ENCODE measurements at places on chromosomes 2 and 18.
A peak's percentile ranks its signal among the peaks of the same experiment; 100 is the strongest.

DNA sequence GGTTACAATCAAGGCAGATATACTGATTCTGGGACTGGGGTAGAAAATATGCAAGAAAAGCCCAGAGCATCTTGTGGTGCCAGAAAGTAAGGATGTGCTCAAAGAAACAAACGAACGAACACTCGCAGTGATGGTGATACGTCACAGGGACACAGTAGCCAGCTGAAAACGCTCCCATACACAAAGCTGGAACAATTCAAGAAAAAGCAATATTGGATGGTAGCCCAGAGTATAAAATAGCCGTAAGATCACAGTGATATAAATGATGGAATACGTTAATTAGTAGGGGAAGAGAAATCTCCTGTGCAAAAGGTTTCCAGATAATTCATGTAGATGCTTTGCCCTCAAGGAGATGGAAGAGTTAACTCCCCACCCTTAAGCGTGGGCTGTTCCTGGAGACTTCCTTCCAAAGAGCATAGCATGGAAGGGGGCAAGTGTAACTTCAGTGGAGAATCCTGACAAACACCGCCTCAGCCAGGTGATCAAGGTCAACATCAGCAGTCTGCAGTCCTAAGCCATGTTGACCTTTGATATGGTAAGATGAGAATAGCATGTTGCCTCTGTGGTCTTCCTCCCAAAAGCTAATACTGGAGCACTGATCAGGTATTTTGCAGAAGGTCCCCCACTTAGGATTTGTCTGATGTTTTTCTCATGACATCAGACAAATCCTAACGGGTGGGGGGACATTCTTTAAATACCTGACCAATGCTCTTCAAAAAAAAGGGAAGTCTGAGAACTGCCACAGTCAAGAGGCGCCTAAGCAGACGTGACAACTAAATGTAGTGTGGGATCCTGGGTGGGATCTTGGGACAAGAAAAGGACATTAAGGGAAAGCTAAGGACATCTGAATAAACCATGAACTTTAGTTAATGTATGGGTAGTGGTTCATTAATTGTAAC, 99.0 kb downstream of the NCK2 start:
- DNase-seq = no peak

DNA sequence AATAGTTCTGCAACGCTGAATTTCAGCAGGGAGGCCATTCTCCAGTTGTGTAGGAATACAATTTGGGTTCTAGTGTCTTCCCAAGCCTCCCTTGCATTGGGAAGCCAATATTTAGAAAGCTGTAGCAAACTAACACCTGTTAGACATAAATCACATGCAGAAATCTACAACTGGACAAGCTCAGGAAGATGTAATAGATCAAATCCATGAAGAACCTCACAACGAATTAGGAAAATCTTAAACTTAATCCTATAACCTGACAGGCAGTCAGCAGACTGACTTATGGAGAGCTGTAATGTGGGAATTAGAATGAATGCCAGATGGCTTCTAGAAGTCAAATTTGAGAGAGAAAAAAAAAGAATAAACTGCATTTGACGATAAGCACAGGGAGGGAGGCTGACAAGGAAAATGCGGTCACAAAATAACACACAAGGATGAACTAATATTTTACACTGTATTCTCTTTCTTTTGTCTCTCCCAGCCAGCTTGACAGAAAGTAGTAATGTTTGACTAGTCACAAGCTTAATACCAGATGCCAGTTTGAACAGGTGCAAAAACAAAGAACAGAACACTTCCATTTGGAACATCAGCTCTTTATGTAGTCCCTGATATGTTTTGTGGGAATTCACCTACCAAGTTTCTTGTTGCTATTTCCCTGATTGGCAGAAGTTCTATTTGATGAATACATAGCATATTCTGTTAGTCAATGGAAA, 50.8 kb upstream of the FANCL start:
- DNase-seq = no peak

- no peak for DNase-seq
Observed at GRCh38 chr2:105780606-105781005, 35.9 kb downstream of the NCK2 start.

- DNase-seq = no peak
Observed at GRCh38 chr18:59359576-59359952, 499 bp upstream of the LMAN1 start.

DNA sequence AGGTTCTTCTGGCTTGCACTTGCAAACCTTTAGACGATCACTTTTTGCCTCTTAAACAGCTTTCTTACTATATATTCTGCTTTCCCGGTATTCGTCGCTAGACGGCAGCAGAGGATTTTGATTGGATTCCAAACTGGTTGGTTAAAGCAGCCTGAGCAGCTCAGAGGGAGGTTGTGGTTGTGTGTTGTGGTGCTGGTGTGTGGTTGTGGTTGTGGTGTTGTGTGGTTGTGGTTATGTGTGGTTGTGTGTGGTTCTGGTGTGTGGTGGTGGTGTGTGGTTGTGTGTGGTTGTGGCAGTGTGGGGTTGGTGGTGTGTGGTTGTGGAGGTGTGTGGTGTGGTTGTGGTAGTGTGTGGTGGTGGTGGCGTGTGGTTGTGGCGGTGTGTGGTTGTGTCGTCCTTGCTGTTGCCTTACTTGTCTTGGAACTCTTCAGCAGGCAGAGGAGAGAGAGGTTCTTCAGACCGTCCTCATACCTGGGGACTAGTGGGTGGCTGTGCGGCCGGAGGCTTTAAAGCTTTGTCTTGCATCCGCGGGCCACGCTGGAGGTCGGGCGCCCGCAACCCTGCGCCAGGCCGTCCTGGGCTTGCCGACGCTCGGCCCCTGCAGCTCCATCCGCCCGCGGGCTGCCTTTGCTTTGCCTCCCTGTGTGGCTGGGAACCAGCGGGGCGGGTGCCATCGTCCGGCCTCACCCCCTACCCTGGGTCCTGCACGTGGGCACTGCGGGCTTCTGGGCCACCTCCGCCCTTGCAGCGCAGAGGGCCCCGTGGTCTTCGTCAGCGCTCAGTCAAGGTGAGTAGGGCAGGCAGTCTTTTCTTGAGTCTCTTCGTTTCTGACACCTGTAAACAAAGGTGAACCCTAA, 190.8 kb downstream of the ARHGAP28 start:
- peak; percentile 0 for DNase-seq

GRCh38 chr18:58118536-58118935, 74.5 kb downstream of the NEDD4L start:
- no peak for DNase-seq

GRCh38 chr2:68789603-68790002, 55.0 kb downstream of the ARHGAP25 start:
- no peak for DNase-seq

- DNase-seq = peak; percentile 18
Observed at GRCh38 chr18:49849331-49850217, 36.2 kb upstream of the ACAA2 start.

DNA sequence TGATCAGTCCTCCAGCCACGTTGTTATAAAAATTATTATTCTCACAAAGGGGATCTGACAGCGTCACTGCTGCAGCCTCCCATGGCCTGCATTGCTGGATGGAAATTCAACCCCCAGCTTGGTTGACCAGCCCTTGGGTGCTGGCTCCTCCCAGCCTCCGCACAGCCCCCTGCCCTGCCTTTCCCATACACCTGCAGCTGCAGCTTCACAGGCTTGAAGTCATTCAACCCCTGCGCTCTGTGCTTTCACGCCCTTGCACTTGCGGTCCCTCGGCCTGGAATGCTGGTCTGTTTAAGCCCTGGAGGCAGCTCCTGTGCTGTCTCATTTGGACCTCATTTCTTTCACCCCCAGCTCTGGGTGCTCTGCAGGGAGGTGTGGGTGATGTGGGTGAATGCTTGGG, 860 bp upstream of the CD8A start:
- no peak for DNase-seq

DNA sequence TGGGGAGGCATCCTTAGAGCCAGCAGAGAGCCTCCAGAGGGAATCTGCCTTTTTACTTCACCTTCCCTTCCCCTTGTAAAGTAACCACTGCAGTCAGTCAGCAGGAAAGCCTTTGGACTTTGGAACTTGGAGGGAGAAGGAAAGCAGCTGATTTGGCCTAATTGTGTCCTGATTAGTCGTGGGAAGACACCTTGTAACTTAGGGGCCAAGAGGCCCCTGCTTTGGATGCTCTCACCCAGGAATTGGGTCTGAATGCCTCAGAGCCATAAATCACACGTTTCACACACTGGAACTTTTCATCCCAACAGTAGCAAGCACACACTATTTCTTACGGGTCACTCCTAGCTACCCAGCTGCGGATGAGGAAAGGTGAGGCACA, 81.0 kb upstream of the PPM1B start:
- DNase-seq = no peak

- DNase-seq = no peak
Observed at GRCh38 chr18:35466815-35467623, 30.7 kb downstream of the INO80C start.

DNA sequence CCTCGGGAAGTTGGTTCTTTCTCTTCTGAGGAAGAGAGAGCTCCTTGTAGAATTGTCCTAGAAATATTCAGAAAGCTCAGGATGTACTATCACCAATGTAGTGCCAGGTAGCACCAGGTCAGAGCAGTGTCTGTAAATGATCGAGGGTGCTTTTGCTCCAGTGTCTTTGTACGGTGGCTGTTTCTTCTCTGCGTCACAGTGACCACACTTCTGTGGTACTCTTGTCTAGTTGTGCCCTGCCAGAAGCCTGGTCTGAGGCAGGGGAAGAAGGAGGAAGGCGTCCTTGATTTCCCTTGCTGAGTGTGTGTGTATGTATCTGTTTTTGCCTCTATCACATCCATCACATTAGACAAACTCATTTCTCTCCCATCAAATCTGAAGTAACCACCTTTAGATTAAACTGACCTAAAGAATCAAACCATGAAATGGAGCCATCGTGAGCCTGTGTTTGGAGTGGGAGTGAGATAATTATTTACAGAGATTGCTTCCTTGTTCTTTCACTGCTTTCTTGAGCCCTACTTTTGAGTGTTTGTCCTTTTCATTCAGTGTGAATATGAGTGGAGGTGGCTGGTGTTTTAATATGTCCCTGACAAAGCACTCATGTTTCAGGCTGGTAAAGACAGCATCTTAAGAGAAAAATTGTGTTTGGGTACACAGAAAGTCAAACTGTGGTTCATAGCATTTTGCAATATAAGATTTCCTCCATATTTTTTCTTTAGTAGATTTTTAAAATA, 97.2 kb downstream of the ACOXL start:
- no peak for DNase-seq

GRCh38 chr2:114134146-114134545, 244.3 kb downstream of the ACTR3 start:
- no peak for DNase-seq

DNA sequence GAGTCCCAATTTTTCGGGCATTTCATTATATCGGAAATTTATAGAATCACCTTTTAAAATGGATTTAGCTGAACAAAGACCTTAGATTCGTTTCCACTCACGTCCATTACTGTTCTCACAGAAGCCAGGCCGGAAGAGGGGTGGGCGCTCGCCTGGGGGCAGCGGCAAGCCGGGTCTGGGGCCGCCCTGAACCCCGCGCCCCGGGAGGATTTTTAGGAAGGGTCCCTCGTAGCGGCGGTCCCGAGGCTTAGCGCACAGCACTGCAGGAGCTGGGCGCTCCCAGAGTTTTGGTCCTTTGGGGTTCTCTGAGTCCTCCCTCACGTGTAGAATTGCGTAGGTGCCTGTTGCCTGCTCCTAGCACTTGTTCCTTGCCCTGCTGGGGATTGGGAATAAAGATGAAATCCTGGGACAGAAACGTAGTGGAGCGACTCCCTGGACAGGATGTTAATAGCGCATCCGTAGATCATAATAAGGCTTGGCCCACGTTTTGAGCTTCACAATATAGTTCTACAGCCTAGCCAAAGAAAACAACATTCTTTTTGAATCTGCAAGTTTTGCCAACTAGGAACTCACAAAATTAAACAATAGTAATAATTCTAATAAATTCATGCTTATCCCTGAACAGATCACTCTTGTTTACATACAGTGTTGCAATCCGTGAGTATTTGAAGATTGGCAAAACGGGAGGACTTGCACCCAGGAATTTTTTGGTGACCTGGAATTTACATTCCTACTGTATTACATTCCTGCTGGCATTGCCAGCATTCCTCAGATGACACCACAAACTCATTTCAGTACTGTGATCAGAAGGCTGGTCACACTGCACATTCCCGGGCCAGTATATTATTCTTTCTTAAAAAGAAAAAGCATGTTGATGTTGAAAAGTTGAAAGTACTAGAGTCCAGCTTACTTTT, 875 bp downstream of the C18orf63 start:
- no peak for DNase-seq

DNA sequence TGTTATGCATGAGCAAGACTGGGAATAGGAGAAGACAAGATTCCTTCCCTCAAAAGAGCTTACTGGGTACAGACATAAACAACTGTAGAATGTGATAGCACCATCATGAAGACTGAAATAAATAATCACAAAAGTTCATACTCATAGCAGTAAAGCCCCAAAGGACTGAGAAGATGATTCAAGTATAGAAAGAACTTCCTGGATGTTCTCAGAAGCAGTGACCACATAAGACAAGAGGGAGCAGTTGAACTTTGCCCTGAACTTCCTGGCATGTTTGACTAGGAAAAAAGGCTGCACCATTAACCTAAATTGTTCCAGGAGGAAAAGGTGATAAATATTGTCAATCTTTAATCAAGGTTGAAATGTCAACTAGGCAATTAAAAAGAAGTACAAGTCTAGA, 57.8 kb upstream of the CCDC141 start:
- no peak for DNase-seq

GRCh38 chr2:2484301-2484700, 153.2 kb upstream of the MYT1L start:
- DNase-seq = peak; percentile 44

DNA sequence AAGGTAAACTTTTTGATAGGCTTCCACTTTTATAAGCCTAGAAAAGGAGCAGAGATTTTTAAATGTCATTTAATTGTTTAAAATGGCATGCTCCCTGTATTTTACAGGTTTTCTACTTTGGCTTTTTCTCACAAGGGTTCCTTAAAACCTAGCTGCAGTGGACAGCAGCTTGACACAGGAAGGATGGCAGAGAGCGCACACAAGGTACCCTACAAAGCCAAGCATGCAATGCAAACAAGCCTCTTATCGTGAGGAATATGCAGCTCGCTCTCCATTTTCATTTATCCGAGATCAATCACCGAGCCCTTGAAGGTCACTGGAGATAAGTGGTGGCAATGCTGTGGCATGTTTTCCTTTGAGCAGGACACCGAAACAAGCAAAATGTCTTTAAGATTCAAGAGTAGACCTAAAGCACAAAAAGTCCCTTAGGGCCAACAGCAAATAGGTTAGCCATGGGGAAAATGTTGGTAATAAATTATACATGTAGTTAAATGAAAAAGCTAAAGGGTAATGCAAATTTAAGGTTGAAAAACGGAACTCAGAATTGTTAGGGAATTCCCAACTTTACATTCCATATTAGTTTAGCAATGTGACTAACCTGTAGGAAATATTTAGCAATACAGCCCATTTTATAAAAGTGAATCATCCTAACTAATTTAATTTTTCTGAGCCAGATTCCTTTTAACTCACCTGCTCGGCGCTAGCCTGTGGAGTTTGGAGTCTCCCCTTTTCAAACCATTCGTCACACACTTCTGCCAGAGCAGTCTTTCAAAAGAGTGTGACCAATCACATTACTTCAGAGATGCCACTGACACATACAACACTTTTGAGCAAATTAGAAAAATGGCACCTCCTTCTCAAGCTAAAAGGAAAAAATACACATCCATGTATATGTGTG, 337.9 kb upstream of the PKDCC start:
- DNase-seq = no peak

GRCh38 chr2:19846030-19846429, 55.8 kb downstream of the TTC32 start:
- no peak for DNase-seq
